Airway epithelial cell (primary cell): ENCODE measurements at places on chromosomes 5 and 9. TPM values are rescaled to one million over a fixed set of nuclear protein-coding genes. Genes with fewer than 3 reads are reported as not detected.

The PNPLA7 gene
- 0.09 and 0.28 TPM in 2 replicates for total RNA-seq

The SIT1 gene
- total RNA-seq, result not detected in 2 replicates

The ARID3C gene
- total RNA-seq, result not detected in 2 replicates

The KIF24 gene
- 2.2 and 2.5 TPM in 2 replicates for total RNA-seq

The FST gene
- 127 and 148 TPM in 2 replicates for total RNA-seq

The ZNF300 gene
- total RNA-seq, result 3.7 and 4.0 TPM in 2 replicates

The DEPDC1B gene
- total RNA-seq, result 15.7 and 20.7 TPM in 2 replicates
